ENCODE measurements at places on chromosomes 4 and X.

DNA sequence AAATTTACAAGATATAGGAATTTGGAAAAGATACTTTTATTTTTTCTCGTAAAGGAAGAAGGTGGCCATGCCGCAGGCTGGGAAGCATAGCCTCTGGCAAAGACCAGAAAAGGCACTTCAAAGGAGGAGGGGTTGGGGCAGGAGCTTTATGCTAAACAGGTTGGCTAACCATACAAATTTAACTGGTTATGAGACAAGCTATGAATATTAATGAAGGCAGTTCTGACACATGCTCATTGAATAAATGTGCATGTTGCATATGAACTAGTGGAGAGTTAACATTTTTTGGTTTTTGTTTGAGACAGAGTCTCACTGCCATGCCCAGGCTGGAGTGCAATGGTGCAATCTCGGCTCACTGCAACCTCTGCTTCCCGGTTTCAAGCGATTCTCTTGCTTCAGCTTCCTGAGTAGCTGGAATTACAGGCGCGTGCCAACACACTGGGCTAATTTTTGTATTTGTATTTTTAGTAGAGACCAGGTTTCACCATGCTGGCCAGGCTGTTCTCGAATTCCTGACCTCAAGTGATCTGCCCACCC lies 36.5 kb downstream of the GALNTL6 start:
- DNase-seq: no peak

DNA sequence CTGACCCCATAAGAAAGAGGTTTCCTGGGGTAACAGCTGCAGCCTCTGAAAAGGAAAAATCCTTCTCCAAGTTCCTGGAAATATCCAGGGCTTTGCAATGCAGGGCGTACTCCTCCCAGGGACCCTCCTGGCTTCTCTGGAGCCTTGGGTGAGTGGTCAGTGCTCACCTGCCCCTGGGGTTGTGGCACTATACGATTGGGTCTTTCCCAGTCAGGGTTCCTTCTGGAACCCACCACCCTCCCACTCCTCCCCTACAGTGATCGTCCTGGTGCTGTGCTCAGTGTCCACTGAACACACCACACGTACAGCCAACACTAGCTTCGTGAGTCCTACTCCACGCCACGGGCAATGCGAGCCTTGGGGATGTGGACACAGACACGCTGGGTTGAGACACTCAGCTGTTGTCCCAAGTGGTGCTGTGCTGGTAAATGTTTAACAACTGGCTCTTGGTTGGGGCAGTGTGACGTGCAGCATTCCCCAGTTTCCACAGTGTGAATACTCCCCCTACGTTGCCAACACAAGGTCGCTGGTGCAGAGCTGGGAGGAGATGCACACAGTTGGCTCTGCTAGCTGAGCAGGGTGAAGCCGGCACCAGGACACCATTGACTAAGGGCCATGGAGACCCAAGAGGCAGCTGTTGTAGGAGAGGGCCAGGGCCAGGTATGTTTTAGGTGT lies 65.4 kb downstream of the HTRA3 start:
- DNase-seq: no peak

- no peak for DNase-seq
These were observed 90.0 kb downstream of the AREG start for GRCh38 chr4:74534936-74535335.

GRCh38 chr4:156100651-156101050 lies 147.0 kb upstream of the CTSO start:
- DNase-seq: no peak

DNA sequence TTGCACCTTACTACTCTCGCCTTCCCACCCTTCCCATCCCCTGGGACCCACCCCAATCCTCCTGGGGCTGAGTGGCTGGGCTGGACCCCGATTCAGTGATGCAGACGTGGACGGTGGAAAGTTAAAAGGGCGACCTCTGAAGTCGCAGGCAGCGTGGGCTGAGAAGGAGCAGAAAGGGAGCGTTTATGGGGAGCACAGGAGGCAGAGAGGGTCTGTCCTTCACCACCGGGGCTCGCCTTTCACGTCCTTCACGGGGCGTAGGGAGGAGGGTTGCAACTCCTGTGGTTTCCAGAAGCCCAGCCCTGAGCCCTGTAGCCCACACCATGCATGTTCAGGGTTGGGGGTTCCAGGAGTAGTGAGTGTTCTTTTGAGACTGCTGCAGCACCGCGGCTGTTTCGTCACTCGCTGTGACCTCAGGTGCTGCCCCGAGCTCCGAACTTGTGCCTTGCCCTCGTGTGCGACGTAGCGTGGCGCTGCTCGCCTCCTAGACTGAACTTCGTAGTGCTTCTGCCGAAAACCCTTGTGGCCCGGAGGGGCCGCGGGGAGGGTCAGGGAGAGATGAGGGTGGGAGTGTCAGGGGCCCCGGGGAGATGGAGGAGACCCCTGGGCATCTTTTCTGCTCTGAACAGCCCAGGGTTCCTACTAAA lies 1.6 kb downstream of the NHS start:
- DNase-seq: no peak

DNA sequence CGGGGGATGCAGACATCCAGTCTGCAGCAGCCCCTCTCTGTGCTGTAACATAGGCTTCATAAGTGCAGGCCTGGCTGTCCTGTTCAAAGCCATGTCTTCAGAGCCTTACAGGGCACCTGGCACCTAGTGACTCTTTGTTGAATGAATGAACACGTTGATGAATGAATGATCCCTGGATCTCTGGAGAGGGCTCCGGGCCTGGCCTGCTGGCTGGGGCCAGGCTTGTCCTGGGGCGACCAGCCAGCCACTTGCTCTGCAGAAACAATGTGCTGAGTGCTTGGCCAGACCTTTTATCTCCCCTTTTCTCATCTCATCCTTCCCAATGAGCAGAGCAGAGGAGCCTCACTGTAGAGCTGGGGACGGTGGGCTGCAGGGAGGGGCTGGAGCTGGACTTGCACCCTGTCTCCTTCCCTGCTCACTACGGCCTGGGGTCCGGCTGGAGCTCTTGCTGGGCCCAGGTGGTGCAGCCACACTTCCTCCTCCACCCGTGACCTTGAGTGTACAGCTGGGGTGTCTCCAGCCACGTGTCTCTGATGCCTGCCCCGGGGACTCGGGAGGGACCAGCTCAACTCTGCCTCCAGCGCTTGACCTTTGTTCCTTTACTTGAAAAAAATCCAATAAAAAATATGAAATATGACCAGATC lies 77.9 kb downstream of the PSAPL1 start:
- DNase-seq: no peak

DNA sequence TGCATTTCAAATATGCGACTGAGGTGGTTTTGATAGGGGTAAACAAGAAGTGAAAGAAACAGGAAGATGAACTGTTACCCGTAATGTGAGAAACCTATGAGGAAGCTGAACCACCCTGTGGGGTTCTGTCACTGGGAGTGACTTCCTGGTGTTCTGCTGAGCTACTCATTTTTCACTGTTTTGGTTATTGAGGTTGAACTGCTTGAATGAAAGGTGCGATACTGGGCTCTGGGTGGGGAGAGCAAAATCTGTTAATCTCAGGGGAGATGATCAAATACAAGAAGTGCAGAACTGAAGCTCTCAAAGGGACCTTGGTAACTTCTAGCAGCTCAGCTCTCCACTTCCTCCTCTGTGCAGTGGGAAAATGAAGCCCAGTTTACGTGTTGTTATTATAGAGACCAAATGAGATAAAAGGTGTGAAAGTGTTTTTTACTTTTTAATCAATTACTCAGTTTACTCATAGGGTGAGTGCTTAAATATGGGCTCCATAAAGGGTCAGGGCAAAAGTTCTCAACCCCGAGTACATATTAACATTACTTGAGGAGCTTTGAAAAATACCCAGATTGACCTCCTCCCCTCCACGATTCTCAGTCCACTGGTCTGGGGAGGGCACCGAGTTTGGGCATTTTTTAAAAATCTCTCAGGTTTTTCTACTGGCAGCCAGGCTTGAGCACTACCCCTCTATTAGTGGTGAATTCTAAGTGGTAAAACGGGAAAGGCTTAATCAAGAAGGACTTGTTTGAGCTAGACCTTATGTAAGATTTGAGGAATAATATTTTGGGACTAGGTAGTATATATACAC lies 66.7 kb downstream of the COQ2 start:
- DNase-seq: no peak
